ENCODE measurements at places on chromosomes 1 and 21.

- DNase-seq: no peak
Observed at GRCh38 chr21:36508948-36509347, 29.0 kb upstream of the CLDN14 start.

DNA sequence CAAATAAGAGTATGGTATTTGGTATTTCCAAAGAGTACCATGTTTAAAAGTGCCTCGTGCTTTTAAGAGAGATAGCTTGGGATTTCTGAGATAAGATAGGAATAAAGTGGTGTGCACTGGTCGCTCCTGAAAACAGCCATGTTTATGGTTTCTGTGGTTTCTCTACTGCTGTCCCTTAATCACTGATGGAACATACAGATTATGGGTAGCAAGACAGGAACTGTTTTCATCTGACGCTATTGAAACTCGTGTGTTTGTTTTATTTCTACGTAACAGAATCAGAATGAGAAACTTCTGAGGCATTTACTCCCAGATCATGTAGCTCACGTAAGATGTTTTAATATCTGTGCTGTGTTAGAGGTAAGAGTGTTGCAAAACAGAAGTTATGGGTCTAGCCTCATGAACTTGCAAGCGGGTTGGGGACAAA, 126.0 kb downstream of the KIAA0319L start:
- DNase-seq: no peak

- DNase-seq: no peak
Observed at GRCh38 chr1:93779540-93780165, 98.0 kb upstream of the BCAR3 start.

GRCh38 chr1:55617288-55617982, 402.3 kb upstream of the USP24 start:
- no peak for DNase-seq

- no peak for DNase-seq
Observed at GRCh38 chr1:56938646-56939045, 27.2 kb downstream of the C8B start.

DNA sequence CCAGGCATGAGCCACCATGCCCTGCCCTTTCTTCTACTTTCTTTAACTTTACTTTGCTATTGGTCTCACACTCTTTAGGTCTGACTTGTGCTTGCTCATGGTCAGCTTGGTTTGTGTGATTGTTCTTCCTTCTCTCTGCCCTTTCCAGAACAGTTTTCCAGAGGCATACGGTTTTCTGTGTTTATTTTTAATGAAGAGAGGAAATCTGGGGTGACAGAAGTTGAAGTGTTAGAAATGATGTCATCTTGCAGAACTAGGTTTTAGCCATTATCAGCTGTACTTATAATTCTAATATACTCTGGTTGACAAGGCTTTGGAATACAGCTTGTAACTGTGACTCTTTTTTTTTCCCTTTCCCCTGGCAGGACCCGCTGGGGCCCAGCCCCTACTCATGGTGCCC, 14.4 kb downstream of the AGO3 start:
- DNase-seq: no peak
